Uterus (tissue), 4 donors: ENCODE measurements at places on chromosomes 16 and 17. TPM values are rescaled to one million over a fixed set of nuclear protein-coding genes. Genes with fewer than 3 reads are reported as not detected.

The CARD14 gene
- not detected for total RNA-seq

The RPRML gene
- total RNA-seq: not detected

DNA sequence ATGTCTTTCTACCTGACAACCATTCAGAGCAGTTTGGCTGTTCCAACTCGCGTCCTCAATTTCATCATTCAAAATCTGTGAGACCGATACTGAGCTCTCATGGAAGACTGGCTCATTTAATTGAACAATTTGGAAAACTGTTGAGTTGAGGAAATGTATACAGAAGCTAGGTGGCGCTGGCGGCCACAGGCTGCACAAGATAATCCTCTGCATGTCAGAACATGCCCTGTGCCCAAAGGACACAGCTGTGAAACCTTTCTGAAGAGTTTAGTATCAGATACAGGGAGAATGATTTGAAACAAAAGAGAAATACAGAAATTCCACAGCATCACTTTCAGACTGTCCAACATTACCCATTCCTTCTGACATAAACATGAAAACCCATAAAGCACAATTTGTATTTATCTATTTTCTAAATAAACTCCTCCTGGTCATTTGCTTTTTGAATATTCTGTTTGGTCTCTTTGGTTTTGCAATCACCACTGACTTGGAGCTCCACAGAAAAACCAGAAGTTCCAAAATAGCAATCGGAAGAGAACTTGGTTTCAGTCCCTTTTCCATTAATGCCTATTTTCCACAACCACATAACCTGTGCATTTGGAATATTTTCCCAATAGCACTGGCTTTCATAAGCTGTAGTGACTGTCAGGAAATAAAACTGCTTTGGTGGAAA is 192.8 kb downstream of the MAP2K6 start:
- no peaks in the 10 kb centered on the region for H3K36me3 ChIP-seq
- no peak overlapping the region for H3K4me3 ChIP-seq
- no peaks in the 10 kb centered on the region for H3K4me1 ChIP-seq
- H3K27me3 ChIP-seq: no peaks in the 10 kb centered on the region
- peak overlapping the region; percentile 28 for H3K27ac ChIP-seq

DNA sequence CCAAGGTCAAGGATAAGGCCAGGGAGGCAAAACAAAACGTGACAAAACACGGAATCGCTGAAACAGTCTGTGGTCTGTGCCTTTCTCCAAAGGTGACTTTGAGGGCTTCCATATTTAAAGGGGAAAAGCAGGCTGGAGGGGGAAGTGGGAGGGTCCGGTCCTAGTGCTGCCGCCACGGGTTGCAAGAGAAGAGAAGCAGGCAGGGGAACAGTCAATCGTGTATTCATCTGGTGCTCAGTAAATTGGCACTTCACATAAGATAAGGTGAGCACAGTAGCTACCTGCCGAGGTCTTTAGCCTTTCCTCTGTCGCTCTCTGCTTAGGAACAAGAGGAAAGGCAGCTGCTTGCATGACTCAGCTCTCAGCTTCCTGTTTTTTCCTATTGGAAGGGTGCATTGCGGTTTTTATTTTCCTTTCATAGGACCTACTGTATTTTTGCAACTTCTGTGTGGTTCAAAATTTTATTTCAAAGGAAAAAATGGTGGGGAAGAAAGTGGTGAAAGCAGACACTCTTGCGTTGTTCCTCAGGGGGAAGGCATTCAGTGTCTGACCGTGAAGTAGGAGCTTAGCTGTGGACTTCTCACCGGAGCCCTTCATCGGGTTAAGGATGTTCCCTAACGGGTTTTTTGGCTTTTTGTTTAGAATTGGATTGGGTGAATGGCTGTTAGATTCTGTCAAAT is 7.1 kb upstream of the LGALS3BP start:
- no peaks in the 10 kb centered on the region for H3K36me3 ChIP-seq
- peak overlapping the region; percentile 20 for H3K4me3 ChIP-seq
- no peak for DNase-seq
- peak overlapping the region; percentile 74 for H3K27ac ChIP-seq
- peaks cover 5% of the 10 kb centered on the region for H3K4me1 ChIP-seq

DNA sequence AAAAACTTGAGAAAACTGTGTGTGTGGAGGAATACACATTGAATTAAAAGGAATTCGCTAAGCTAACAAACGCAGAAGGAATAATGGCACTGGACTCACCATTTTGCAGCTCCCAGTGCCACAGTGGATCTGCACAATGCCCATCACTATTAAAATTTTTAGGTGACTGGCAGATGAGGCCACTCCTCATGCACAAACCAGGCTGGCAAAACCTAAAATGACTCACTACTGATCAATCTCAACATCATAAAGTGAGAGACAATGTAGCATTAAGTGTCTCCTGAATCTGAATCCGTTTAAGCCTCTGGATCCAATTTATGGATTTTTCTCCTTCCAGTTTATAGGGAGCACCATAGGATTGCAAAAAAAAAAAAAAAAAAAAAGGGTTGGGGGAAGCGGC is 20.6 kb downstream of the MYH10 start:
- H3K27ac ChIP-seq: no peak overlapping the region
- no peaks in the 10 kb centered on the region for H3K4me1 ChIP-seq
- DNase-seq: no peak
- H3K36me3 ChIP-seq: no peaks in the 10 kb centered on the region
- no peak overlapping the region for H3K4me3 ChIP-seq

DNA sequence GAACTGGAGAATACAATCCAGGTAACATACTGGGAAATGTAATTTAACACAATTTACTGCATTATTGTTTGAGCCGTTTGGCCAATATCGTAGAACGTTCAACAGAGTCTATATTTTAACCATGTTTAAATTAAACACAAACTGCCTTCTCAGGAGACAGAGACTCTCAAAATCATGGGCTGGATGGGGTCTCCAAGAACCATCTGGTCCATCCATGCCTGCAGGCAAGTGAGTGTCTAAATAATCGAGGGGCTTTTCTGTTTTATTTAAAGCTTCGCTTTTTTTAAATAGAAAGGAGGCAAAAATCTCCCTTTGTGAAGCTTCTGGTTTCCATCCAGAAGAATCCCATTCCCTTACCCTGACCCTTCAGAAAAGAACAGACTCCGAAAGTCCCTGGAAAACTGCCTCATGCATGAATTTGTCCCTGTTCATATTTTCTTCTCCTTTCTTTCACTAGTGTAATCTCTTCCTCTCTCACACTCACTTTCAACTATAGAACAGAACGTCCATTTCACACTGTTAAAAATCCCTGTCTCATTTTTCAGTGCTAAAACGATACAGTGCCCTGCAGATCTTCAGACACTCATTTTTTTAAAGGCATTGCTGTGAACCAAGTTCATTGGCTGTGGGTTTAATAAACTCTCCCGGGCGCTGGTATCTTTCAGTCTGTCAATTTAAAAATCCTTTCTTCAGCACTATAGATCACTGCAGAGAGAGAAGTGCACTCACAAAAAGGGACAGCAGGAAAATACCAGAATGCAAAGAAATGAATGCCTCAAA is 111.4 kb upstream of the TOM1L1 start:
- no peak overlapping the region for H3K4me3 ChIP-seq
- no peaks in the 10 kb centered on the region for H3K36me3 ChIP-seq
- no peak overlapping the region for H3K27ac ChIP-seq
- no peaks in the 10 kb centered on the region for H3K4me1 ChIP-seq
- no peak for DNase-seq

DNA sequence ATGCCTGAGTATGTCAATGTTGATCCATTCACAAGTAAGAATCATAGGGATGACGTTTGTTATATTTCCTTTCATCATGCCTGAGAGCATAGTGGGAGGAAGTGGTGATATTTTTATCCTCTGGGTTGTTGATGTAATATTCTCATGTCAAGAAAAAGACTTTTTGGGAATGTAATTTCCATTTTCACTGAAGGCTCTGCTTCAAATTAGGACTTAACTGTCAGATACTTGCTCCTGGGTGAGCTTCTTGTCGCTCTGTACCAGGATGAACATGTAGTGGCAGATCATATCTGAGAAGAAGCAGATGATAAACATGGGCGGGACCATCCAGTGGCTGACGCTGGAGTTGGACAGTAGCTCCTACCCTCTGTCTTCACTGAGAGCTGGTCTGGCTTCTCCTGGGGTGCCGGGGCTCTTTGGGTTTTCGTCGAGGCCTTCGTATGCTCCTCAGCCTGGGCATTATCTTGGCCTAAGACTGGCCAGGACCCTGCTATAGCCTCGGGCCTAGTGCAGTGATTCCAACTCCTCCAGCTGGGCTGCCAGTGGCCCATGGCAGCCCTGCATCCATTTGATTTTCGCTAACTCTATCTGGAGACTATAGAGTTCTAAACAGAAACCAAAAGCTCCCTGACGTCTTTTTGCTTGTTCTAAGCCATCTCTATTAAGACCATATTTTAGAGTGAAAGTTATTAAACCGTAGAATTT is 19.7 kb downstream of the CYB5B start:
- no peaks in the 10 kb centered on the region for H3K27me3 ChIP-seq
- H3K4me1 ChIP-seq: no peaks in the 10 kb centered on the region
- H3K27ac ChIP-seq: peak overlapping the region; percentile 97
- peak; percentile 45 for DNase-seq
- peak overlapping the region; percentile 28 for H3K4me3 ChIP-seq
- no peaks in the 10 kb centered on the region for H3K36me3 ChIP-seq

DNA sequence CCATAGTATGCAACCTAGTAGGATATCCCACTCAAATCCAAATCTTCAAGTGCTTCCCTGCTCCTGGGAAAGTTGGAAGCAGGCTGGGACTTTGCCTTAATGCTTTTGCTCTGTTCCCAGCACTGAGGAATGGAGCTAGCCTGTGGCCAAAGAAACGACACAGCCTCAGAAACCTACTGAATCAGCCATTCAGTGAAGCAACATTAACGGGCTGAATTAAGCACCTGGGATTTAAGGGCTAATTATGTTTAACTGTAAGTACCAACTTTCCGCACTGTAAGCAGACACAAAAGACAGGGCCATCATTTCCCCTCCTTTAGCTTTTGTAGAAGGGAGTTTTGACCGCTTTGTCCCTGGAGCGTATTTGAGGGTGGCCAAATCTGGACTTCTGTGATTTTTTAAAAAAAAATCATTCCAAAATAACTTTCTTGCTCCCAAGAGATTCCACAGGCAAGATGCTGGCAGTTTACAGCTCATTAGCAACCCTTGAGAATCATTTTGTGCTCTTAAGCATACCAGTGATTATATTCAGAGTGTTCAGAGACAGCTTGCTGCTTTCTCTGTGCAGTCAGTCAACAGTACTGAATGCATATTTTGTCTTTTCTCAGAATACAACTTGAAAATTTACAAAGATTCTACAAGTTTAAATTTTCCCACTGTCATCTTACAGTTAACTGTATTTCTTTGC is 17.6 kb upstream of the NOL11 start:
- H3K4me1 ChIP-seq: no peaks in the 10 kb centered on the region
- H3K36me3 ChIP-seq: no peaks in the 10 kb centered on the region
- H3K27me3 ChIP-seq: no peaks in the 10 kb centered on the region
- H3K27ac ChIP-seq: no peak overlapping the region

- no peaks in the 10 kb centered on the region for H3K36me3 ChIP-seq
- H3K4me1 ChIP-seq: peaks cover 3% of the 10 kb centered on the region
- H3K27ac ChIP-seq: peak overlapping the region; percentile 89
- DNase-seq: no peak
- peak overlapping the region; percentile 90 for H3K4me3 ChIP-seq
- no peaks in the 10 kb centered on the region for H3K27me3 ChIP-seq
Observed at GRCh38 chr17:80034791-80035686, 633 bp downstream of the TBC1D16 start.

DNA sequence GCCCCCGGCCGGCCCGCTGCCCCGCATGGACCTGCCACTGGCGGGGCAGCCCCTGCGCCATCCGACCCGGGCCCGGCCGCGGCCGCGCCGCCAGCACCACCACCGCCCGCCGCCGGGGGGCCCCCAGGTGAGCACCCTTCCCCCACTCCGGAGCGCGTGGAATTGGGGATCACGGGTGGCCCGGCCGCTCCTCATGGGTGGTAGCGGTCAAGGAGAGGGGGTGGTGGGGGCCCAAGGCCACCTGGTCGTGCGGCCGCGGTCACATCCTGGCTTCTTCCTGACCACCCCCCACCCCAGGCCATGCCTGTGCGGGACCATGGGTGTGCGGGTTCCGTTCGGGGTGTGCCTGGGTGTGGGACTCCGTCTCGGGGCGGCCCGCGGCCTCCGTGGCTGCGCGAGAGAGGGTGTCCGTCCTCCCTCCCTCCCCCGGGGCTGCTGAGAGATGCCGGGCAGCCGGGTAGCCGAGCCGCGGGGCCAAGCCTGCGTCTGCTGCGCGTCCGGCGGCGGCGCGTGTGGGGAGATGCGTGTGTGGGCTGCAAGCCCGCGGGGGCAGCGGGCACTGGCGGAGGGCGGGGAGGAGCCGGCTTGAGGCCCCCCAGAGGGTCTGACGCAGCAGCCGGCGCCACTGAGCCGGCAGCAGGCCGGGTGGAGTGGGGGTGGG is 6.8 kb downstream of the ACD start:
- H3K27ac ChIP-seq: no peak overlapping the region
- H3K4me3 ChIP-seq: no peak overlapping the region
- peaks cover 28% of the 10 kb centered on the region for H3K27me3 ChIP-seq
